ENCODE measurements at places on chromosomes 11 and 22.

GRCh38 chr22:44575381-44576268 is 77.6 kb upstream of the RTL6 start:
- no peak for DNase-seq

DNA sequence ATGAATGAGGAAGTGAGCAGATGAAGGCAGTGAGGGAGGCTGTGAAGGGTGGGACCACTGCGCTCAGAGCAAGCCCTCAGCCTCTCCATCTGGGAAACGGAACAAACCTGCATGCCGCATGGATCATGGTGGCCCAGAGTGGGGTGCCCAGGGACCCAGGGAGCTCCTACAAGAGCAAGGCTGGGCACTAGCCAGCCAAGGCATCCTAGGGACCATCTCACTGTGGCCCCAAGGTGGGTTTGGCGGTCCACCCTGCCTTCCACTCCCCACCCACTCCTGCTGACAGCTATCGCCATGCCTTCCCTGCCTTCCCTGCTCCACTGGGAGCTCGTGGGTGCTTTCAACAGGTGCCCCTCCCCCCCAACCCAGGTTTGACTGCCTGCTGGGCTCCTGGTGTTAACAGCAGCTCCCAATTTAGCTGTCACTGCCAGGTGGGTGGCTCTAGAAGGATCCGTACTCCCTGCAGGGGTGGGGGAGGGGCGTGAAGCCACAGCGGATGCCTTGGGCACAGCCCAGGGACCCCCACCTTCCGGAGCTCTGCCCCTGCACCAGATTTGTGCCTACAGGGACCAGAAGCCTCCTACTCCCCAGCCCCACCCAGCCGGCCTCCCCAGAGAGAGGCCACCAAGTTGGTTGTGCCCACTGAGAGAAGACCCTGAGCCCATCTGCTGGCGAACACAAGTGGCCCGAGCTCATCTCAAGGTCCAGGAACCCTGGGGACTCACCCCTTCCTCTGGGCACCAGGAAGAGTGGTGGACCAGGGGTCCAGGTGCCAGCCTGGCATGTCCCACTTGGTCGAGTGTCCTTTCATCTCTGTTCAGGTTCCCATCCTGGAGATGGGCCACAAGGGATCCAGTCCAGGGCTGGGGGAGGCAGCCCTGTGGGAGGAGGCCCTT is 29.7 kb upstream of the PRODH start:
- no peak for DNase-seq

DNA sequence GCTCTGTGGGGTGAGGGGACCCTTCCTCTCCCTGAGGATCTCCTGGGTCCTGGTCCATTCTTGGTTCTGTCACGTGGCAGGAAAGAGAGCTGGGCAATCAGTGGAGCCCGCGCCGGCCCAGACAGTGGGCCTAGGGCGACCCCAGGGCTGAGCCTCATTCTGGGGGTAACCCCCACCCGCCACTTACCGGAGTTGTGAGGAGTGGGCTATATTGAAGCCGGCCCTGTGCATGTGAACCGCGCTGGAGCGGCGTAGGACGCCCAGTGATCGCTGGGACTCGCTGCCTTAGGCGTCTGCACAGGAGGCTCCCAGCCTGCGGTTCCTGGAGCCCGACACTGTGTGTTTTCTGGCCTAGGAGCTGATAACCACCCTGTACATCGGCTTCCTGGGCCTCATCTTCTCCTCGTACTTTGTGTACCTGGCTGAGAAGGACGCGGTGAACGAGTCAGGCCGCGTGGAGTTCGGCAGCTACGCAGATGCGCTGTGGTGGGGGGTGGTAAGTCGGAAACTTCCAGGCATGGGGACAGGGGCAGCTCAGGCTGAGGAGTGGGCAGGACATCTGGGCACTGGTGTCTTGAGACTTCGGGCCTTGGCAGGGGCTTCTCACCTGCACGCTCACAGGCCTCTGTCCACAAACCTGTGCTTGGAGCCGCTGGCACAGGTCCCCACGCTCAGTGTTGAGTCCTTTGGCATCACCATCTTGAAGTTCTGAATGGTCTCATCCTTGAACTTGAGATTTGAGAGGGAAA is 127.1 kb downstream of the KCNQ1OT1 start:
- DNase-seq, result no peak

DNA sequence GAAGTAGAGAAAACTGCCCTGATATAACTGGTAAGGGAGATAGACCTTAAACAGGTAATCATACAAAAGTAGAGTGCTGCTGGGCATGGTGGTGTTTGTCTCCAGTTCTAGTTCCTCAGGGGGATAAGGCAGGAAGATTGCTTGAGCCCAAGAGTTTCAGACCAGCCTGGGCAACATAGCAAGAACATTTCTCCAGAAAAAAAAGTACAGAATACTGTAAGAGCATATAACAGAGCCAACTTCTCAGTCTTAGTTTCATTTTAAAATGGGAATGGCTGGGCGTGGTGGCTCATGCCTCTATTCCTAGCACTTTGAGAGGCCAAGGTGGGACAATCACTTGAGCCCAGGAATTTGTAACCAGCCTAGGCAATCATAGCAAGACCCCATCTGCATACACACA is 4.5 kb upstream of the RHOG start:
- no peak for DNase-seq

GRCh38 chr11:12008790-12009616 is 577 bp upstream of the DKK3 start:
- DNase-seq, result no peak

- DNase-seq, result no peak
Observed at GRCh38 chr11:78560153-78560552, 14.5 kb downstream of the NARS2 start.

Measured in BJ (cell line).